Esophagus muscularis mucosa (tissue), 4 donors: ENCODE measurements at places on chromosomes 12 and 14. TPM values are rescaled to one million over a fixed set of nuclear protein-coding genes. Genes with fewer than 3 reads are reported as not detected.

DNA sequence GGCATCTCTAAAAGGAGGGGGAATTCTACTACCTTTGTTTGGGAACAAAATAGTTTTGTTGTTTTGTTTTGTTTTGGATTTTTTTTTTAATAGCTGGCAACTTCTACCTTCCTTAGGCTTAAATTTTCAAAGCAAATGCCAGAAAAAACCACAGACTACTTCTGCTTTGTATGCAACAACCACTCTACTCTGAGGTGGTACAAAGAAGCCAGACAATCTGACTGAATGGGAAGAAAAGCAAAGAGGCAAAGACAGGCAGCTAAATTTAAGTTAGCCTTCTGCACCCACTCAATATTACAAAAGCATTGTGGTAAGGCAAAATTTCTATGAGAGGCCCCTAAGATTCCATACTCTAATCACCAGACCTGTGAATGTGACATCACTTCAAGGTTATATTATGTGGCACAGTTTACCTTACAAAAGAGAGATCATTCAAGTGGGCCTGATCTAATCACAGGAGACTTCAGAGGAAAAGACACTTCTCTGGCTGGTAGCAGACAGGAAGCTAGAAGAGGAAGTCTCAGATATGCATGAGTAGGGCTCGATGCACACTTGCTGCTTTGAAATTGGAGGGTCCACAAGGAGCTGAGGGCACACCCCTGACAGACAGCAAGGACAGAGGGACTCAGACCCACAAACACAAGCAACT lies 566.6 kb downstream of the RPS29 start:
- no peaks in the 10 kb centered on the region for H3K36me3 ChIP-seq
- H3K27ac ChIP-seq = no peak overlapping the region
- DNase-seq = no peak
- no peaks in the 10 kb centered on the region for H3K27me3 ChIP-seq
- no peaks in the 10 kb centered on the region for H3K4me1 ChIP-seq

- no peak for DNase-seq
- H3K36me3 ChIP-seq = no peaks in the 10 kb centered on the region
- H3K4me3 ChIP-seq = no peak overlapping the region
- no peaks in the 10 kb centered on the region for H3K27me3 ChIP-seq
- H3K4me1 ChIP-seq = no peaks in the 10 kb centered on the region
- no peak overlapping the region for H3K27ac ChIP-seq
These were observed 118.2 kb upstream of the KITLG start for GRCh38 chr12:88698471-88698870.

GRCh38 chr14:99146616-99147365 lies 125.2 kb downstream of the BCL11B start:
- no peaks in the 10 kb centered on the region for H3K4me1 ChIP-seq
- H3K36me3 ChIP-seq = no peaks in the 10 kb centered on the region
- no peak overlapping the region for H3K27ac ChIP-seq
- H3K27me3 ChIP-seq = no peaks in the 10 kb centered on the region

DNA sequence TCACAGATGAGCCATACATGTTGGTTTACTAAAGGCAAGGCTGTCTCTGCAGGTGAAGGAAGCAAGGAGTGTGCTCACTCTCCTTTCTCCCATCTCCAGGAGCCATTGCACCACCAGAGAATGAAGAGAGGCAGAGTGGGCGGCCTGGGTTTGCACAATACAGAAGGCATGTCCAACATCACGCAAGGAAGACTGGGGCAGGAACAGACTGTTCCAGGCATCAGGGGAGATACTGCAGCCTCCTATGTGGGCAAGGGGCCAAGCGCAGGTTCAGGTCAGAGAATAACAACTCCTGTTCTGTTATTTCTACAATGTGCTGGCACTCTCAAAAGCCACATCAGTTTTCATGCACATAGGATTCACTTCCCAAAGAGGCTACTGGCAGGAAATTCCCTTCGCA lies 1.7 kb upstream of the TMEM229B start:
- H3K27ac ChIP-seq = no peak overlapping the region
- H3K4me1 ChIP-seq = no peaks in the 10 kb centered on the region
- no peak overlapping the region for H3K4me3 ChIP-seq
- H3K36me3 ChIP-seq = no peaks in the 10 kb centered on the region
- DNase-seq = no peak

- no peaks in the 10 kb centered on the region for H3K36me3 ChIP-seq
- no peaks in the 10 kb centered on the region for H3K4me1 ChIP-seq
- DNase-seq = no peak
- H3K4me3 ChIP-seq = no peak overlapping the region
- no peak overlapping the region for H3K27ac ChIP-seq
These were observed 53.1 kb upstream of the NAP1L1 start for GRCh38 chr12:76137606-76138005.

DNA sequence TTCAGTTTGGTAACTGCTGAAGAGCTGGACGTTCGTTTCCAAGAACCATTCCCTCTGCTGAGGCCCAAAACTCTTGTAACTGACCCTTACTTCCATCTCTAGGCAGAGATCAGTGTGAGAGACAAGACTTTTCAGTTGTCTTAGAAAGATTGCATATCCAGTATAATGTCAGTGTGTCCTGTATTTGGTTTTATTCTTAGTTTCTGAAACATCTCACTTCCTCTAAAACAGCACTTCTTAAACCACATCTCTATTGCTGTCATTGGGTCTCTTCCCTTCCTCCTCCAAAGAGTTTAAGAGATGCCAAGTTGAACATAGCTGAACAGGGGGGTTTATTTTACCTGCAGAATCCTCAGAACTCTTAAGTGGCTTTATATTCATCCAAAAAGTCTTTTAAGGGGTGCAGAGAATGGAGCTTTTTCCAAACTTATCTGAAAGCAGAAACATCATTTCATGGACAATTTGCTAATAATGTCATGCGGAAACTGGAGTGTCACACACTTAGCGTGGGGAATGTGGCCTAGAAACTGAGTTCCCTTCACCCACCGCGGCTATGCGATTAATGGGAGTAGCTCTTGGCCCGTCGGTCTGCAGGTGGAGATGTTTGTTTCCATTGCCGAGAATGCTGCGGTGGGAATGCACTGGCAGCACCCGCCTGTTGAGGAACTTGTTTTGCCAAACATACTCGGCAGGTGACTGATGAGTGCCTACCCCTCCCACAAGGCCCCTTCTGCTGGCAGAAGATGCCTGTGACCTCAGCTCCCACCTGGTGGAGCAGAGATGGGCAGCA lies 148.2 kb downstream of the ADGRD1 start:
- H3K27ac ChIP-seq = no peak overlapping the region
- H3K4me1 ChIP-seq = peaks cover 7% of the 10 kb centered on the region
- no peak for DNase-seq
- H3K36me3 ChIP-seq = no peaks in the 10 kb centered on the region

SUPT16H gene
- 52.7 TPM for total RNA-seq

DNA sequence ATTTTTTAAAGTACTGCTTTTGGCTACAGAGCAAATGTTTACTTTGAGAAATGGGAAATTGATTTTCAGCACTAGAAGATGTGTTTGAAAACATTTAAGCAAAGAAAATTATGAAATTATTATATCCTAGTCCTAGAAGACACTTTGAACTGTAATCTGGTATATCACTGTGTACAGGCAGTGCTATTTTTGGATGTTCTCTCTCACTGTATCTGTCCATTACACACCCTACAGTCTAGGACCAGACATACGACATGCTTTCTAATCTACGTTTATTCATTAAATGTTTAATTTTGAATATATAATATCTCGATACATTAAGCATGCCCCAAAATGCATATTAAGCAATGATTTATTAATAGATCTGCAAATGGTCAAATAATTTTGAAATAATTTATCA lies 82.5 kb downstream of the ST8SIA1 start:
- peaks cover 12% of the 10 kb centered on the region for H3K4me1 ChIP-seq
- no peak overlapping the region for H3K4me3 ChIP-seq
- H3K27me3 ChIP-seq = no peaks in the 10 kb centered on the region
- no peak overlapping the region for H3K27ac ChIP-seq
- no peak for DNase-seq

DNA sequence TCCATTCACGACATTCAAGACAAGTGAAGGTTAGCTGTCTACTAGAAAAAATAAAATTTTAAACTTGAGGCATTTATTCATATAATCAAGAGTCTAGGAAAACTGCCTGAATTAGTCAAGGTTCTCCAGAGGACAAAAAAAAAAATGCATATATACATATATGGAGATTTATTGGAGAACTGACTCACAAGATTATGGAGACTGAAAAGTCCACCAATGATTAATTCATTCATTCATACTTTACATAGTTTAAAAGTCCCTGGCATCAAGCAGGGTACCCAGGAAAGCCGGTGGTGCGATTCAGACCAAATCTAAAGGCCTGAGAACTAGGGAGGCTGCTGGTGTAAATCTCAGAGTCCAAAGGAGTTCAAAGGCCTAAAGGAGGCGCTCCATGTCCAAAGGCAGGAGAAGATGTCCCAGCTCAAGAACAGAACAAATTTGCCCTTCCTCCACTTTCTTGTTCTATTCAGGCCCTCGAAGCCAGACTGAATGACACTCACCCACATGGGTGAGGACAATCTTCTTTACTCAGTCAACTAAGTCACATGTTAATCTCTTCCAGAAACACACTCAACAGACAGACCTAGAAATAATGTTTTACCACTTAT lies 64.3 kb downstream of the ANKS1B start:
- H3K4me3 ChIP-seq = no peak overlapping the region
- DNase-seq = no peak
- no peak overlapping the region for H3K27ac ChIP-seq
- H3K27me3 ChIP-seq = no peaks in the 10 kb centered on the region
- H3K4me1 ChIP-seq = no peaks in the 10 kb centered on the region

POTEG gene
- total RNA-seq = not detected

DNA sequence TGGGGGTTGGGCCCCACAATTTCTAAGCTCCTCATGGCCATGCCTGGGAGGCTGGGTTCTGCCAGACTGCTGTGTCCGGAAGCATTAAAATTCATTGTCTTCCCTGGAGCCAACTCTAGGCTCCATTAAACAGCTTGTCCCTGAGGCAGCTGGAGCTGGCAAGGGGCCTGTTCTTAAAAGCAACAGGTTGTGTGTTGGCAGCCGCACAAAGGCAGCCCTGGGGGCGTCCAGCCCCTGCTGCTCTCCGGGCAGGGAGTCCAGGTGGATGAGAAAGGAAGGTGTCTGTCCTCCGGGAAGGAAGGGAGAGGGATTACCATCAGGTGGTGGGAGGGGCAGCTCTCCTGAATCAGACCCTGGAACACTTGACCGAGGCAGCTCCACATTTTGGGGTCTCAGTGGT lies 98.9 kb downstream of the CHST11 start:
- no peaks in the 10 kb centered on the region for H3K36me3 ChIP-seq
- no peaks in the 10 kb centered on the region for H3K4me1 ChIP-seq
- no peak overlapping the region for H3K4me3 ChIP-seq
- H3K27ac ChIP-seq = no peak overlapping the region
- no peak for DNase-seq

LALBA gene
- total RNA-seq = not detected

AICDA gene
- total RNA-seq = not detected

RBM19 gene
- 40.0 TPM for total RNA-seq

GRCh38 chr12:66598608-66599007 lies 80.3 kb downstream of the GRIP1 start:
- no peak for DNase-seq
- no peak overlapping the region for H3K4me3 ChIP-seq
- no peak overlapping the region for H3K27ac ChIP-seq

DNA sequence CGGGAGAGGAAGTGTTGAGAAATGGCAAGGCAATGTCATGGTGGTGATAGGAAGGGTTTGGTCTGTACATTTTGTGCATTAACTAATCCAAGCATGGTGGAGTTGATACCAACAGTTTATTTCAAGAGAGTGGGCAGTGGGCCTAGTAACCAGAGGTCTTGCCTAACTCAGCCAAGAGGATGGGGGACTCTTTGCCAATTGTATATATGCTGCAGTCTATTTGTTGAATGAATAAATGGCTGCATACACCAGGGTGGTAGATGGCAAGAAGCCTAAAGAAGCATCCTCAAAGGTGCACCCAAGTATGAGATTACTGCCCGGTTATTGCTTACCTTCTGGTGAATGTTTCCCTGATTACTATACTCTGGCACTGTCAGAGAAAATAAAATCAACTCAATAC lies 295.9 kb downstream of the ITPR2 start:
- H3K27ac ChIP-seq = no peak overlapping the region
- no peaks in the 10 kb centered on the region for H3K36me3 ChIP-seq
- DNase-seq = no peak
- H3K4me3 ChIP-seq = no peak overlapping the region
- no peaks in the 10 kb centered on the region for H3K4me1 ChIP-seq
